ENCODE measurements at places on chromosomes 16 and 17.

- DNase-seq = no peak
These were observed 1.1 kb downstream of the ELOB start for GRCh38 chr16:2775765-2776499.

DNA sequence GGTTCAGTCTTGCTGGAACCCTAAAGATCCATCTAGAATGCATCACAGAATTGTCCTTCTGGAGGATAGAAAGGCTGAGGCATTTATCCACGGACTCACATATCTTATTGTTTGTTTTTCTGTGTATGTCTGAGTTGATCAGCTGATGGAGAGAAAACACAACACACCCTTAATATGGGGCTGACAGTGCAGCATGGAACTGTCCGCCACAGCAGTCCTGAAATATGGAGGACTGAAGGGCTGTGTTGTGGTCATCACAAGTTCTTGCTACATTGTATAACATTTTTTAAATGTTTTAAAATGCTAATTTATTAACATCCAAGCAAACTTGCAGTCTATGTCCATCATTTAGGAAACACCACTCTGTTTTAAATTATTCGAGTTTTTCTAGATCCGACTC is 448.9 kb upstream of the ERCC4 start:
- DNase-seq = no peak

- DNase-seq = no peak
These were observed 129.2 kb upstream of the TOM1L1 start for GRCh38 chr17:54771409-54771915.

GRCh38 chr16:64312980-64313379 is 808.9 kb downstream of the CDH11 start:
- no peak for DNase-seq

DNA sequence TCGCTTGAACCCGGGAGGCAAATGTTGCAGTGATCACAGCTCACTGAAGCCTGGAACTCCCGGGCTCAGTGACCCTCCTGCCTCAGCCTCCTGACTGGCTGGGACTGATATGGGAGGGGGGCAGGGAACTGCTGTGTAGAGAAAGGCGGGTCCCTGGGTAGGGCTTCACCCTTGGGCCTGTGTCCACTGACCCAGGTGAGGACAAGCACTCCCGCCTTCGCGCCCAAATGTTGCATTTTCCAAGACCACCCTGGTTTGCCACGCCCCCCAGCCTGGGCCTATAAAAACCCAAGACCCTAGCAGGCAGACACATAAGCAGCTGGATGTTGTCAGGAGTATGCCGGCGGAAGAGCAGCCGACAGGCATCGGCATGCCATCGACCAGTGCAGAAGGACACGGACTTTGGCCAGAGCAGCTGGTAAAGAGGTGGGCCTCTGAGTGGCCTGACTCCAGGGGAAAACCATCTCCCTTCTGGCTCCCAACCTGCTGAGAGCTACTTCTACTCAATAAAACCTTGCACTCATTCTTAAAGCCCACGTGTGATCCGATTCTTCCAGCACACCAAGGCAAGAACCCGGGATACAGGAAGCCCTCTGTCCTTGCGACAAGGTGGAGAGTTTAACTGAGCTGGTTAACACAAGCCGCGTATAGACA is 19.1 kb downstream of the SMYD4 start:
- no peak for DNase-seq

DNA sequence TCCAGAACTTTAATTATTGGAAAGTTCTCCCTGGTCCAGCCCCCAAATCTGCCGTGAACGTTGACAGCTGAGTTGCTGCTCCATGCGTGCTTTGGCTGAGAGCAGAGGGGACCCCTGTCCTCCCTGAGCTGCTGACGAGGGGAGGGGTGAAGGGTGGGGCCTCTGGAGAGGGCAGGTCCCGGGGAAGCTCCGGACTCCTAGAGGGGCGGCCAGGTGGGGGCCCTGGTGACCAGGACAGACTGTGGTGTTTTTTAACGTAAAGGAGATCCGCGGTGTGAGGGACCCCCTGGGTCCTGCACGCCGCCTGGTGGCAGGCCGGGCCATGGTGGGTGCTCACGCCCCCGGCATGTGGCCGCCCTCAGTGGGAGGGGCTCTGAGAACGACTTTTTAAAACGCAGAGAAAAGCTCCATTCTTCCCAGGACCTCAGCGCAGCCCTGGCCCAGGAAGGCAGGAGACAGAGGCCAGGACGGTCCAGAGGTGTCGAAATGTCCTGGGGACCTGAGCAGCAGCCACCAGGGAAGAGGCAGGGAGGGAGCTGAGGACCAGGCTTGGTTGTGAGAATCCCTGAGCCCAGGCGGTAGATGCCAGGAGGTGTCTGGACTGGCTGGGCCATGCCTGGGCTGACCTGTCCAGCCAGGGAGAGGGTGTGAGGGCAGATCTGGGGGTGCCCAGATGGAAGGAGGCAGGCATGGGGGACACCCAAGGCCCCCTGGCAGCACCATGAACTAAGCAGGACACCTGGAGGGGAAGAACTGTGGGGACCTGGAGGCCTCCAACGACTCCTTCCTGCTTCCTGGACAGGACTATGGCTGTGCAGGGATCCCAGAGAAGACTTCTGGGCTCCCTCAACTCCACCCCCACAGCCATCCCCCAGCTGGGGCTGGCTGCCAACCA is at the start of gene MC1R:
TSS of gene MC1R (plus strand) at position 410 of the 895 bp plus-strand sequence. CDS start at position 807, 397 bp downstream.
- DNase-seq = no peak

- DNase-seq = peak; percentile 88
These were observed at the start of gene CTF1 for GRCh38 chr16:30896261-30896888. CTF1 (plus strand) TSS chr16:30896614; CDS start chr16:30896644, 30 bp downstream.

GRCh38 chr17:81000334-81000630 is 8.6 kb downstream of the CHMP6 start:
- DNase-seq = no peak

- no peak for DNase-seq
These were observed 10.1 kb upstream of the SPOP start for GRCh38 chr17:49687878-49688491.

GRCh38 chr16:27084307-27085028 is 17.7 kb downstream of the C16orf82 start:
- DNase-seq = no peak

DNA sequence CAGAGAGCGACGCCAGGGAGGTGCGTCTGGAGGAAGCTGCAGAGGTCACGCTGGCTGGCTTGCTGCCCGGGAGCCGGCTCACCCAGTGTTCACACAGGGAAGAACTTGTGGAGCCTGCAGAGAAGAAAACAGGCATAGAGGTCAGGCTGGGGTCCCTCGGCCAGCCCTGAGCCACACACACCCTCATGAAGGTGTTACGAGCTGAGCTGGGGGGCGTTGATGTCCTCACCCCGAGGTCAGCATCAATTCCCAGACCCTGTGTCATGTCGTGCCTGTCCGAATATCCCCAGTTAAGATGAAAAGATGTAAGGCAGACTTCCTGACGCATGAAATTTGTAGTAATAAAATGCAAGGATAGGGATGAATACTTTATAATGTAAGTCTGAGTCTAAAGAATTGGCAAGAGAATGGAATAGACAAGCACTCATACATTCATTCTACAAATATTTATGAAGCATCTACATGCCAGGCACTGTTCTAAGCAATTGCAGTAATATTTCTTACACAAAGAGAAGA is 77.1 kb downstream of the USP31 start:
- DNase-seq = peak; percentile 72

Measured in upper lobe of right lung (tissue), 1 donor.